Hematopoietic multipotent progenitor cell treated with erythropoietin and hydrocortisone succinate and interleukin-3 and kit ligand, for 8 days (in vitro differentiated cells): ENCODE measurements at places on chromosomes 7 and 10.

GRCh38 chr7:16092711-16093110, 328.6 kb downstream of the CRPPA start:
- no peak for DNase-seq

- DNase-seq = no peak
Observed at GRCh38 chr7:25562673-25563182, 334.4 kb upstream of the NPVF start.

DNA sequence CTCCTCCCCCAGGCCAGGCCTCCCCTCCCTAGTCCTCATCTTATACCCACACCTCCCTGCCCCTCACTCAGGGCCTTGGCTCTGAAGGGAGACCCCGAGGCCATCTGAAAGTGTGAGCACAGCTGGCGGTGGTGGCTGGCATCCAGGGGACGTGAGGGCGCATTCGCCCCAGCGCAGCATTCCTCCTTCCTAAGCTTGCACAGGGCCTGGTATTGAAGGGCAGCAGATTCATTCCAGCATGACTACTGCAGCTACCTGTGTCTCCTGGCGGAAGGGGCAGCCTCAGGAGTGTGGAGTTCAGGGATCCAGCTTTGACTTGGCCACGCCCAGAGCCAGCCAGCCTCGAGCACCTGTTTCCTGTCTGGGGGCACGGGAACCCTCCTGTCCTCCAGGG, 72.6 kb downstream of the PARP12 start:
- DNase-seq = no peak

DNA sequence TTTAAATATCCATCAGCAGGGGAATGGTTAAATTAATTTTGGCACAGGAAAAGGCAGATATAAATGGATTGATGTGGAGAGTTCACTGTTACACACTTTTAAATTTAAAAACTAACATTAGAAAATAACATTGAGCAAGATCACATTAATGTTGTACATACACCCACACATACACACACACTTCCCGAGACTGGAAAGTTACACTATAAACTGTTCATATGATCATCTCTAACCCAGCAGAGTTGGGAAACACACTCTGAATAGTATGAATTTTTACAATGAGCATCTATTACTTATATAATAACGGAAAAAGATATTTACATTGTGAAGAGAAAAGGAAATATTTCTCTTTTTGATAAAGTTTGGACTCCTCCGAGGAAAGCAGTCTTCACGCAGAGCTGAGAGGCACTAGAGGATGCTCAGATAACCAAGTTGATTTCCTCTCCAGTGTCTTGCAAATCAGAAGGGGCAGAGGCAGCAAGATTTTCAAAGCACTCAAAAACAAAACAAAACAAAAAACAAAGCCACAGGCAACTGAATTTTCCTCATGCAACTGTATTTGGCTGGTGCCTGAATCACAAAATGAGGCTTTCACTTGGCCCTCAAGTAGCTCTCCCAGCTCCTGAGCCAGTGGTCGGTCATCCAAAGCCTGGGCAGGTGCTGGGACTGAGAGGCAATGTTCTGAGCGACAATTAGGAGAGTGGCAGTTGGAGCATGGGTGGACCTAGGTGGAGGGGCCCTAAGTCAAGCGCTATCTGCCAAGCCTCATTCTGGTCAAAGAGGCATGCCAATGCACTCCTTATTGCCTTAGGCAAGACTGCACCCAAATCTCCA, 10.5 kb upstream of the GATAD1 start:
- no peak for DNase-seq

DNA sequence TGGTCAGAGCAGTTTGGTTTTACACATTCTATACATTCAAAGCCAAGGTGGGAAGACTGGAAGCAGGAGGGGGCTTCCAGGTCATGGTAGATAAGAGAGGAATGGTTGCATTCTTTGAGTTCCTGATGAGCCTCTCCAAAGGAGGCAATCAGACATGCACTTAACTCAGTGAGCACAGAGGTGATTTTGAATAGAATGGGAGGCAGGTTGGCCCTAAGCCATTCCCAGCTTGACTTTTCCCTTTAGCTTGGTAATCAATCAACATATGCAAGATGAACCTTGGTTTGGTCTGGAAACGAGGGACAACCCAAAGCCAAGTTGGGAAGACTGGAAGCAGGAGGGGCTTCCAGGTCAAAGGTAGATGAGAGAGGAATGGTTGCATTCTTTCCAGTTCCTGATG, 31.4 kb downstream of the TCERG1L start:
- no peak for DNase-seq

GRCh38 chr10:24449321-24449740, 240.4 kb downstream of the KIAA1217 start:
- DNase-seq = no peak

DNA sequence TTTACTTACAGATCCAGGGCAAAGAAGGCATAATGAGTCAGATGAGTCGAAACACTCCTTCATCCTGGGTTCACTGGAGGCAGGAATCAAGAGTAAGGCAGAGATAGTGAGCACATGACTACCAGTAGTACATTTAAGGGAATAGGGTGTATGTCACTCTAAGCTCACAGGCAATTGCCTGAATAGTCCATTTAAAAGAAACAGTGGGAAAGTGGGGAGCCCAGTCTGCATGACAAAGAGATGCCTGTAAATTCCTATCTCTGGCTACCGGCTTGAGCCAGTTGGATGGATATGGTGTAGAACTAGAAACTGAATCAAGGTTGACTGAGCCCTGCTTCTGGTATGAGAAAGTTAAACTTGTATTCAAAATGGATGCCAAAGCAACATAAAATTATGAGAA, 861.5 kb upstream of the ZWINT start:
- no peak for DNase-seq
